ENCODE measurements at places on chromosomes 7 and 10. TPM values are rescaled to one million over a fixed set of nuclear protein-coding genes. Genes with fewer than 3 reads are reported as not detected.
A peak's percentile ranks its signal among the peaks of the same experiment; 100 is the strongest.

The AMPH gene
- not detected for total RNA-seq

DNA sequence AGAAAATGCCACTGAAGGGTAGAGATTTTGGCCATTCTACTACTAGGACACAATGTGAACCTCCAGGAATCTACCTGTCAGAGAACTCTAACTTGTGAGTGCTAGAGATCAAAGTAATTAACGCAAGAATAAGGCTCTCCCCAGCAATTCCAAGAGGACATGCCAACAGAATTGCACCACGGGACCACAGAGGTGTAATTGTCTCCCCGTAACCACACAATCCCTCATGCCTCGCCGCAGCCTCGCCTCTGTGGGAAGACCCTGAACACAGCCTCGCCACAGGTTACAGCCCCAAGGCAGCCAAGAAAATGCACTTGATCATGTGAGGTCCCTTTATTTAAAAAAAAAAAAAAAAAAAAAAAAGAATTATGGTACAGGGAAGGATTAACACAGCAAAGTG, 29.5 kb downstream of the CDCA7L start:
- no peaks in the 10 kb centered on the region for H3K36me3 ChIP-seq
- no peak overlapping the region for H3K4me3 ChIP-seq
- DNase-seq = no peak
- no peak overlapping the region for H3K27ac ChIP-seq
- H3K4me1 ChIP-seq = no peaks in the 10 kb centered on the region
- no peaks in the 10 kb centered on the region for H3K27me3 ChIP-seq

DNA sequence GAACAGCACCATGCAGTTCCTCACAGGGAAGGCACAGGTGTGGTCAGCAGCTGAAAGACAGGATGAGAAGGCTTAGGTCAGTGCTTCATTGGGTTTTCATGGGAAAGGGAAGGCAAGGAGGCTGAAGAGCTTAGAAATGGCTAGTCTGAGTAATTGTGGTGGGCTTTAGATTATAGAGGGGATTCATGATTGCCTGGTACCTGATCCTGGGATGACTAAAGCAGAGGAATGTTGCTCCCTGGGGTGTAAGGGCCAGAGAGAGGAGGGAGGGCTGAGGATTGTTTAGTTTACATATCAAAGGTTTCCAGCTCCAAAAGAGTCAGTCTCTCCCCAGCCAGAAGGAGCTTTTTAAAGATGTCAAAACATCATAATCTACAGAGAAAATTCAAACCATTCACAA, 396.3 kb upstream of the POM121L12 start:
- H3K27ac ChIP-seq = no peak overlapping the region
- DNase-seq = no peak

The AS3MT gene
- total RNA-seq = 0.67 TPM

- peaks cover 15% of the 10 kb centered on the region for H3K36me3 ChIP-seq
- H3K4me3 ChIP-seq = peak overlapping the region; percentile 90
- H3K27me3 ChIP-seq = no peaks in the 10 kb centered on the region
- peak overlapping the region; percentile 97 for H3K27ac ChIP-seq
- no peak for DNase-seq
- peaks cover 16% of the 10 kb centered on the region for H3K4me1 ChIP-seq
Measured at GRCh38 chr10:73167458-73167782, 388 bp downstream of the ECD start.

The CELF2 gene
- total RNA-seq = 197 TPM

DNA sequence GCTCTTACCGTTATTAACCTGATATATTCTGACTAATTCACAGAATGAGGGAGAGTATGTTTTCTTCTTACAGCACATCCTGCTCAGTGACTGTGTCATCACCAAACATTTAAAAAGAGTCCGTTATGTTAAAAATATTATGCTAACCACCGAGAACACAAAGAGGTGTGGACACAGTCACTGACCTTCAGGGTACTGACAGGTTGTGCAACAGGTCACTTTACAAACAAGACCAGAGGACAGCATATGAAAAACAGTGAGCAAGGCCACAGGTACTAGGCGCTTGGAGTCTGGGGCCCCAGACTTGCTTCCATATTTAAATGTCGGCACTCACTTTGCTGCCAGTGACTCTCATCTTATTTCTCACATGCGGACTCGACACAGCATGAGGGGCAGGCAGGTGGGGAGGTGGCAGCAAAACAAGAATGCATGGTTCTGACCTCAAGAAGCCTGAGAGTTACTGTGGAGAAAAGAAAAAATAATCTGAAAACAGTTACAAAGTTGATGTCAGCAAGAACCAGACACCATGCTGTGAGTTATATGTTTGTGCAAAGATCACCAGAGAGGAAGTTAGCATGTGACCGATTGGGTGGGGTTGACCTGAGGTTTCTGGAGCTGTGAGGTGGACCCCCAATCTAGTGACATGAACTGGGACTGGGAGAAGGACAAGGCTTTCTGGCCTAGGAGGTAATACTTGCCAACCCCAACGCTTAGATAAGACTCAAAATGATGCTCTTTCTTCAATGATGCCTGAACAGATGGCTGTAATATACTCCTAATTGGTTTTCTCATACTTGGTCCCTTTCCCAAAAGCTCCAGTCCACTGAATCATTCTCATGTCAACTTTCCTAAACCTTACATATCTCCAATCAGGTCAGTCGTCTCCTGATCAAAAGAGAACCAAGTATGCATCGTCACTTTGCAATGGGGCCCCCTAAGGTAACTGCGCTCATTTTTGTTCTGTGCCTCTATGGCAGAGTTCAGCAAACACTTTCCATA, 102.4 kb downstream of the HIPK2 start:
- no peak overlapping the region for H3K27ac ChIP-seq
- no peaks in the 10 kb centered on the region for H3K27me3 ChIP-seq
- peaks cover 3% of the 10 kb centered on the region for H3K4me1 ChIP-seq
- H3K4me3 ChIP-seq = no peak overlapping the region
- DNase-seq = no peak
- H3K36me3 ChIP-seq = no peaks in the 10 kb centered on the region

Measured in CD4-positive, alpha-beta T cell (primary cell).